Activated naive CD4-positive, alpha-beta T cell treated with anti-CD3 and anti-CD28 coated beads for 36 hours (primary cell): ENCODE measurements at places on chromosomes 5 and 9.

- DNase-seq: no peak
Measured at GRCh38 chr5:135008981-135009735, 24.9 kb downstream of the PITX1 start.

DNA sequence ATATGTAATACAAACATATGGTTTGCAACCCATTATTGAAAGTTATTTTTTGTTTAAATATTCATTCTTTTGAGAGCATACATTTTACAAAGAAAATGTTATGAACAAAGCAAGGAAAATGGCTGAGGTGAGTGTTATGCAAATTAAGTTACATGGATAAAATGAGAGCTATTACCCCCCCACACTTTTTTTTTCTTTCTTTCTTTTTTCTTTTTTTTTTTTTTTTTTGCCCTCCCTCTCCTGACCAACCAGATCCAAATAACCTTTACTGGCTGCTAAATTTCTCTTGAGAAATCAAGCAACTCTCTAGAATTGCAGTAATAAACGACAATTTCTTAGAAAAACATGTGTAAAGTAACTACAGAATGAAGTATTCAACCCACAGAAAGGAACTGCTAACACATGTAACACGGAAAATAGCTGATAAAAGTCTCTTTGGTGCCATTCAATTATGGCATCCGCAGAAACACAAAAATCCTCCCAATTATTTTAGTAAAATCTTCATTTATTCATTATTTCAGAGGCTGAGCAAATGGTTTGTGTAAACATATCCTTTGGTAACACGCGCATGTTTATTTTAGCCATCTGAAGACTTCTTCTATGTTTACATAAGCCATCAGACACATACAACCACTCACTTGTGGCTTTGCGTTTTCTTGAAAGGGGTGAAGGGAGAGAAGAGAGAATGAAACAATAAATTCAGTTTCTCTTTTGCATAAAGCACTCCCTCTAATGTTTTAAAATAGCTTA, 216.1 kb downstream of the NFIB start:
- DNase-seq: no peak

DNA sequence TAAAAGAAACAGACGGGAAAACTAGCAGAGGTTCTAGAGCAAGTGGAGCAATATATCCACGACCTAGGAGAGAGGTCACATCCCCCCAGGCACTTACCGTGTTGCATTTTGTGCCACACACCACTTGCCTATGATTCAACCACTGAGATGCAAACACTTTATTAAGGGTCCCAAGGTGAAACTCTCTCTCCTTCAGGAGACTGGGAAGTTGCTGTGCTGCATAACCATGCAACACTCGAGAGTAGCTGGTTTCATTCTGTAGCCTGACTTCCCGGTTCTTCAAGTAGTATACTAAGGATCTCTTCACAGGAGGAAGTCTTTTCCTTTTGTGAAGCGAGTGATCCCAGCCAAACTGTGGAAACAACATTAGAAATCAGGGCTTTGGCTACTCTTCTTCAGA, 1.6 kb downstream of the DCAF12 start:
- no peak for DNase-seq

GRCh38 chr5:67035098-67035740, 161.4 kb downstream of the CD180 start:
- DNase-seq: no peak

- no peak for DNase-seq
Measured at GRCh38 chr9:86282979-86283535, 719 bp upstream of the ISCA1 start.

GRCh38 chr5:156515803-156516360, 188.9 kb downstream of the SGCD start:
- DNase-seq: no peak

DNA sequence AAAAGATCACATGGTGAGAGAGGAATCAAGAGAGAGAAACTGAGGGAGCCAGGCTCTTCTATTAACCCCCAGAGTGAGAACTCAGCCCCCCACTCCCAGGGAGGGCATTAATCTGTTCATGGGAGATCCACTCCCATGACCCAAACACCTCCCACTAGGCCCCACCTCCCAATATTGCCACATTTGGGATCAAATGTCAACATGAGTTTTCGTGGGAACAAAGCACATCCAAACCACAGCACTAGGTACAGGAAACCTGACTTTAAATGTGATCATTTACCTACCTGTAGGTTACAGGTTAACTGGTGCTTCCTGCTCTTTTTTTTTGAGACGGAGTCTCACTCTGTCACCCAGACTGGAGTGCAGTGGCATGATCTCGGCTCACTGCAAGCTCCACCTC, 16.9 kb downstream of the NNT start:
- no peak for DNase-seq

GRCh38 chr5:859798-860296, 9.1 kb upstream of the ZDHHC11 start:
- no peak for DNase-seq

- DNase-seq: no peak
Measured at GRCh38 chr9:98596486-98596885, 112.2 kb downstream of the GABBR2 start.

DNA sequence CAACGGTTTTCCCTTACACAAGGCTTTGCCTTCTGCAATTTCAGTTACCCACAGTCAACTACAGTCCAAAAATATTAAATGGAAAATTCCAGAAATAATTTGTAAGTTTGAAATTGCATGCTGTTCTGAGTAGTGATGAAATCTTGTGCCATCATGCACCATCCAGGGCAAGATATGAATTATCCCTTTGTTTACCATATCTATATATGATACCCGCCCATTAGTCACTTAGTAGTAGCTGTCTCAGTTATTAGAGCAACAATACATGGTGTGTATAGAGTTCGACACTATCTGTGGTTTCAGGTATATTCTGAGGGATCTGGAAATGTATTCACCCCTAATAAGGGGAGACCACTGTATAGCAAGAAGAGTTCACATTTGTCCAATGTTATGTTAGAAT, 29.4 kb downstream of the ERBIN start:
- DNase-seq: no peak

DNA sequence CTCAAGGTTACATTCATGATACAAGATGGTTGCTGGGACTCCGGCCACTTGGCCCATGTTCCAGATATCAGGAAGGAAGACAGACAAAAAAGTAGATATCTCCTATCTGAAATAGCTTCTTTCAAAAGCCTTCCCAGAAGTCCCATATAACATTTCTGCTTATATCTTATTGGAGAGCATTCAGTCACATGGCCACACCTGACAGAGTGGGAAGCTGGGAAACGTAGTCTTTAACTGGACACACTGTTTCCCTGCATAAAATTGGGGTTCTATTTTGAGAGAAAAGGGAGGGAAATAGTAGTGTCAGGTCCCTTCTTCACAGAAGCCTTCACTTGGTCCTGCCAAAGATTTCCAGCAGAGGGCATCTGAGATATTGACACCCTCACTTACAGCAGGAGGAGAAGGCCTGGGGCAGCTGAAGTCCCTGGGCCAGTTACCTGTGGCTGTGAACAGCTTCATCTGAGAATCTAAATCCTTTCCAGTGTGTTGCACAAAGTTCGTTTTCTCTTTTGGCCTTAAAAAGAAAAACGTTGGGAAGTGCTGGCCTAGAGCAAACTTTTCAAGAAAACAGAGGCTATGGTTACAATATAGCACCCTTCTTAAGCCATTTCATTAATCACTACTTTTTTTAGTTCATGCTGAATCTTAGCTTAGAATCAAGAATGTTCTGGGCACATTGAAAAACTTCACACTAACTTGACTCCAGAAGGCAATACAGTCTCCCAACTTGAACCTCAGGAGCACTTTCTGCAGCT, 33.5 kb downstream of the SPEF2 start:
- peak; percentile 83 for DNase-seq

- no peak for DNase-seq
Measured at GRCh38 chr5:163248333-163248732, 189.1 kb upstream of the CCNG1 start.
